GM12892 (cell line): ENCODE measurements at places on chromosomes 4 and X.

- no peak for DNase-seq
Measured at GRCh38 chrX:22136711-22137110, 104.6 kb downstream of the PHEX start.

GRCh38 chrX:108000751-108001150 is 18.6 kb upstream of the TEX13B start:
- DNase-seq: no peak

DNA sequence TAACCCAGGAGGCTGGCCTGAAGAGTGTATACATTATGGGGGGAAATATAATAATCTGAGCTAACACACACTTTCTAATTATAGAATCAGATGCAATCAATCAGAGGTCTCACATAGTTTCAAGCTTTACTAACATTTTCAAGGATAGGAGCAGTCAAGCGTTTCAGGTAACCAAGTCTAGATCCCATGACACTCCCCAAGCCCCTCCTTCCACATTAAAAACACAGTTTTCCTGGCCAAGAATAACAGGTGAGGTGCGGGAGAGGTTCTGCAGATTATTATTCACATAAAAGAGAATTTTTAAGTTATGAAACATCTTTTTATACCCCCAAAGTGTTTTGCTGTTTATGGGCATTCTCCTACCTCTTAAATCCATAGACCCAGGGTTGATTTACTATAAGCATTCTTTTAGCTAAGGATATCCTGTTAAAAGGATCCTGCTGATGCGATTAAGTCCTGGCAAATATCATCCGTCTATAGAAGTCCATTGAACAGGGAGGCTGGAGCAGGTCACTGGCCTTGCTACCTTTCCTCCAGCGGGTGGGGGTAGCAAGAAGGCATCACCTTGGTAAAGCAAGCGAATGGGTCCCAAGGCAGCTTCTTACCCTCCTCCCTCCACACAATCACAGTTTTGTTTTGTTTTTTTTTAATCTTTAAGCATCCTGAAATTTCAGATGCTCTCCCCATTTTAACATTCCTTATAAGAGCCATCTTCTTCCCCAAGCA is 104.7 kb upstream of the GPM6A start:
- no peak for DNase-seq

GRCh38 chr4:139901531-139902320 is 236.1 kb downstream of the MGST2 start:
- DNase-seq: no peak

DNA sequence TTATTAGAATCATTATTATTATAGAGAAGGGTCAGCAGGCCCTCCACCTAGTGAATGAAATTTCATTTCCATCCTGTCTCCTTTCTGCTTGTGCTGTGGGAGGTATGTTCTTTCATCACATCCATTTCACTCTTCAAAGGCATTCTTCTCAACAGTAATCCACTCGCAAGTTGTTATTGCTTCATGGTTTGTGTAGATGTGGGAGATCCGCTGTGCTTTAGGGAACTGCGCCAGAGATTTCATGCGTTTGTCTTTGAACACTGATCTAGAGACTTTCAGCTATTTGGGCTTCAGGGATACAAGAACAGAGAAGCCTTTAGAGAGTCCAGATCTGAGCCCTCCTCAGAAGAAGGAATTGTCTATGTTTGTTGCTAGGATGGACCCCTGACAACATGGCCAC is 53.5 kb upstream of the PUDP start:
- DNase-seq: no peak
